ENCODE measurements at places on chromosomes 11 and 22. TPM values are rescaled to one million over a fixed set of nuclear protein-coding genes. Genes with fewer than 3 reads are reported as not detected.

- DNase-seq = no peak
Observed at GRCh38 chr11:130197386-130198035, 37.9 kb downstream of the ST14 start.

GRCh38 chr11:12134236-12134585 is 23.8 kb downstream of the MICAL2 start:
- no peak for DNase-seq

GRCh38 chr11:2251138-2251537 is 19.2 kb downstream of the ASCL2 start:
- DNase-seq = no peak

DNA sequence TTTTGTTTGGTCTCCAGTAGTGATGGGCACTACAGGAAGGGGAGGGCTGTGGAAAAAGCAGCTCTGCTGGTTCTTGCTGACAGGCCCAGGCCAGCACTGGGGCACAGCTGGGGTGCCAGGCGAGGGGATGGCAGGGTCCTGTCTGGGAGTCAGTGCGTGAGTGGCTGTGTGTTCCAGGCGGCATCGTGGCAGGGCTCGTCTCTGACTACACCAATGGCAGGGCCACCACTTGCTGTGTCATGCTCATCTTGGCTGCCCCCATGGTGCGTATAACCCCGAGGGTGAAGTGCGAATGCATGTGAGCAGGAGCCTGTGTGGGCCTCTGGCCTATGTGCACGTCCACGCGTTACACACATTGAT is 20.9 kb downstream of the SLC37A2 start:
- DNase-seq = no peak

DNA sequence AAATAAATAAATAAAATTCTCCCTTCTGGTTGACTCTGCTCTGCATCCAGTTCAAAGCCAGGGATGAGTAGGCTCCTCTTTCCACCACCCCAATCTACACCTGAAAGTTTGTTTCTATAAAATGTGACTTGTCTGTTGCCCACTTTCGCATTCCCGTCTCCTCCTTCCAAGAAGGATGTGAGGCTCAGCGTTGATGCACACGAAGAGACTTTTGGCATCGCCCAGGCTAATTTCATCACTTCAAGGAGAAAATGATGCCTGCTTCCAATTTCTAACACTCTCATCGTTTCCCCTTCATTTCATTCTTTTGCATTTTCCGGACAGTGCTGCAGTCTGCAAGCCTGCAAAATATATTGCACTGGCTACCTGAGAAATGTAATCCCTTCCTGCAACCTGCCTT is 3.9 kb downstream of the MPPED1 start:
- DNase-seq = no peak

The HBE1 gene
- not detected for total RNA-seq

DNA sequence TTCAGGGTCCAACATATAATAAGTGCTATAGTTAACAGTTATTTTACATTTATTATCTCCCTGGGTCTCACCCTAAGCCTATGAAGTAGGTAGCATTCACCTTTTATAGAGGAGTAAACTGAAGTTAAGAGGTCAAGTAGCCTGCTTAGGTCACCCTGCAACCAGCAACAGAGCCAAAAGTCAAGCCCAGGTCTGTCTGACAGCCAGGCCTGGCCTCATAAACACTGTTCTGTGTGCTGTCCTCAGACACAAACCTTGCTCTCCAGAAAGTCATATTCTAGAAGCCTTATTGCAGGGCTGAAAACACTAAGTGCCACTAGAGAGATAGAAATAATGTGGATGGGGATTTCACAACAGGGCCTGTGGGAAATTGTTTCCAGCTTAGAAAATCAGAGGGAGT is 59.3 kb downstream of the BDNF start:
- no peak for DNase-seq

DNA sequence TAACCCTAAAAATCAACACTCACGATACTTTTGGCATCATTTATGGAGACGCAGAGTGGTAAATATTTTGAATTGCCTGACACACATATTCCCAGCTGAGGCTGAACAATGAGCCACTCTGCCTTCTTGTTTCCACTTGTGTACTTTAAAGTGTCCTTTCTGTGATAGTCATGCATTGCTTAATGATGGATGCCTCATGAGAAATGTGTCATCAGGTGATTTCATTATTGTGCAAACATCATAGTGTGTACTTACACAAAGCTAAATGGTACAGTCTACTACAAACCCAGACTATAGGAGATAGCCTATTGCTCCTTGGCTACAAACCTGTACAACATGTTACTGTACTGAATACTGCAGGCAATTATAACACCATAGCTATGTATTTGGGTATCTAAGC is 44.2 kb downstream of the MRE11 start:
- peak; percentile 9 for DNase-seq

DNA sequence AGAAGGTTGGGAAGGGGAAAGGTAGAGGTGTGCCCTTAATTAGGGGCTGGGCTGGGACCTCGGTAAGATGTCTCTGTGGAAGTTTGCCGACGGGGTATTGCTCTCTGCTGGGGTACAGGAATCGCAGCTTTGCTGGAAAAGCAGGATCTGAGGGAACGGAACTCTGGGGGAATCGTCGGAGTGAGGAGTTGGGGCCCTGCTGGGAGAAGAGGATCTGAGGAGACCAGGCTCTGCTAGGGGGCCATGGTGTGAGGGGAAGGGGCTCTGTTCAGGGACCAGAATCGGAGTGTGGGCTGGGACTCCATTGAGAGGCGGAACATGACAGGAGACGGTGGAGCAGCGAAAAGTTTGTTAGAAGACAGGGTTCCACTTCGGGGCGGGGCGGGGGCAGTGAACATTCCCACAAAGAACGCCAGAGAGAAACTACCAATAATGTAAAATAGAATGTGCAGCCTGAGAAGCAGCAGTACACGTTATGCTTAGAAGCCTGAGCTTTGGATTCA is 456 bp downstream of the AAMDC start:
- DNase-seq = peak; percentile 55

The GDPD4 gene
- not detected for total RNA-seq

- no peak for DNase-seq
Observed at GRCh38 chr22:29607426-29607825, 4.0 kb downstream of the NF2 start.

DNA sequence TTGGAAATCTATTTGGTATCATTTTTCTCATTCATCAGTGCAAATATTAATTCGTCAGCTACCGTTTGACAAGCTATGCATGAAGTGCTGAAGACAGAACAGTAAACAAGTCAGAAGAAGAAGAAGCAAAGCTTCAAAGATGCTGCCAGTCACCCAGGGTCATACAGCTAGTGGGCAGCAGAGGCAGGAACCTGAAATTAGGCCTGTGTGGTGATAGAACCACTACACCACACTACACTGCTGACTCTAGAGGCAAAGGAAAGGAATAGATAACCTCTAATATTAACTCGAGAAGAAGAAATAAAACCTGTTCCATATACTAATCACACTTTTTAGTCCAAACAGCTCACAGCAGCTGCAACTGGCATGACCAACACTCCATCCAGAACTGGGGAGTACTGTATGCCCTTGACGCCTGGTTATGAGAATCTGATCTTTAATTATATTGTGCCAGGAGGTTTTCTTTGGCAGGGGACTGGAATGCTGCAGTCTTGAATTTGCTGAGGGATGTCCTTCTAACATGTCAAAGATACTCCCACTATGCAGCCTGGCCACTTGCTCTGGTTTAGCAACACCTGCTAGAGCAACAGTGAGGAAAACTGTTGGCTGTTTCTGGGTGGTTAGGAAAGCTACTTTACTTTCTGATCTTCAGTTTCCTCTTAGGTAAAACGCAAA is 73.0 kb downstream of the PAK1 start:
- no peak for DNase-seq

The SLC6A5 gene
- total RNA-seq = not detected

- DNase-seq = no peak
Observed at GRCh38 chr11:3206156-3206921, 12.3 kb downstream of the MRGPRG start.

DNA sequence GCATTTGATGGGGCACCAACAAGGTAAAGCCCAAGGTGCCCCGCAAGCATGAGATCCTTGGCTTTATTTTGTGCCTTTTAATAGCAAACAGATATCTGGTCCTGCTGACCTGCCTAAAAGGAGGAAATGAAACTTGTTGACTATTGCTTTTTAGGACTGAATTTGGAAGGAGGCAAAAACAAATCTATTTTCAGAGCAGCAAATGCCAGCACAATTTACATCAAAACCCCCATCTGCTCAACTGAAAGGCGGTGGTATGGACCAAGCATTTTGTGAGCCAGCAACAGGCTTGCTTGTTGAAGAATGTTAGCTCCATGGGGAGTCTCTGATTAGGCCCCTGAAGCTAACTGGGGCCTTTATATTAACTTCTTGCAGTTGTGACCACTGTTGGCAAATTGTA is 192.6 kb upstream of the E2F8 start:
- no peak for DNase-seq

The TTC12 gene
- total RNA-seq = 58.9 TPM

The CHADL gene
- total RNA-seq = 1.7 TPM

DNA sequence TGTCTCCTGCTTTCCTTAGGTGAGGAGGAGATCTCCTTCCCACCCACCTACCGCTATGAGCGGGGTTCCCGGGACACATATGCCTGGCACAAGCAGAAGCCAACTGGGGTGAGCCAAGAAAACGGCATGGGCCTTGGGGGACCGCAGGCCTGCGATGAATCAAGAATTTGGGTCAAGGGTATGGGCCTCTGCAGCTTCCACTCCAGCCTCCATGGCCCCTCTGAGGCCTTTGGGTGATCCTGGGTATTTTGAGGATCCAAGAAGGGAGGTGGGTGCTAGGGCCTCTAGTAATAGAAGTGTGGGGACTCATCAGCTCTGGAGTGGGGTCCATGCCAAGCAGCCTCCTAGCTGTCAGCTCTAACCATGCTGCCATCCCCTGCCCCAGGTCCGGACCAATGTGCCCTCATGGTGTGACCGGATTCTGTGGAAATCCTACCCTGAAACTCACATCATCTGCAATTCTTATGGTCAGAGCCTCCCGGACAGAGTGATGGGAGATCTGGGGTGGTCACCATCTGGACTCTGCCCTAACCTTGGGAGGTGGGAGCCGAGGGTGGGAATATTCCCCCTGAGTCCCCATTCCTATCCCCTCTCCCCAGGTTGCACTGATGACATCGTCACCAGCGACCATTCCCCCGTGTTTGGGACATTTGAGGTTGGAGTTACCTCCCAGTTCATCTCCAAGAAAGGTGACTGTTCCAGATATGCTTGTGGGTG is 8.6 kb downstream of the INPPL1 start:
- DNase-seq = no peak

The PGA3 gene
- 453 TPM for total RNA-seq

The OSBP2 gene
- total RNA-seq = 7.5 TPM

- no peak for DNase-seq
Observed at GRCh38 chr11:36326524-36327419, 30.7 kb downstream of the PRR5L start.

DNA sequence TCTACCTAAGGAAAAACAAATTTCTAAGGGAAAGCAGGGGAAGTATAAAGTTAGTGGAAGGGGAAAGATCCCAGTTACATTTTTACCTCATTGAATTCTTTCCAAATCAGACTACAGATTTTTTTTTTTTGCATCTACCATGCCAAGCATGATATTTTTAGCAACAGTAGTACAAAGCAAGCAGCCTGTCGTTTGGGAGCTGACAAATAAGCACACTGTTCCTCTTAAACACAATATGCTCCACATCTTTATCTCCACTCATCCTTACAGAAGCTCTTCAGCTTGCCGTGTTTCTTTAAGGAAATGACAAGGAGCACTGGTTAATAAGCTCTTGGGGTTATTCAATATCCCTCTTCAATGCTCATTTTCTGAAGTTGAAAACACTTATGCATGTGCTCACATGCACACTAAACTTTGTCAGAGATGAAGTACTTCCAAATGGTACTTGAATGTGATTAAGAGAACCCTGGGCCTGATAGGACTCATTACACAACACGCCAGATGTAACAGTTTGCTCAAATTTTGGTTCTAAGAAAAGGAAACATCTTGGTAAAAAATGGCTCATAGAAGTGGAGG is 53.8 kb downstream of the PAX6 start:
- no peak for DNase-seq

Data from stomach (tissue), 19 donors.